ENCODE measurements at places on chromosomes 3 and 15.

DNA sequence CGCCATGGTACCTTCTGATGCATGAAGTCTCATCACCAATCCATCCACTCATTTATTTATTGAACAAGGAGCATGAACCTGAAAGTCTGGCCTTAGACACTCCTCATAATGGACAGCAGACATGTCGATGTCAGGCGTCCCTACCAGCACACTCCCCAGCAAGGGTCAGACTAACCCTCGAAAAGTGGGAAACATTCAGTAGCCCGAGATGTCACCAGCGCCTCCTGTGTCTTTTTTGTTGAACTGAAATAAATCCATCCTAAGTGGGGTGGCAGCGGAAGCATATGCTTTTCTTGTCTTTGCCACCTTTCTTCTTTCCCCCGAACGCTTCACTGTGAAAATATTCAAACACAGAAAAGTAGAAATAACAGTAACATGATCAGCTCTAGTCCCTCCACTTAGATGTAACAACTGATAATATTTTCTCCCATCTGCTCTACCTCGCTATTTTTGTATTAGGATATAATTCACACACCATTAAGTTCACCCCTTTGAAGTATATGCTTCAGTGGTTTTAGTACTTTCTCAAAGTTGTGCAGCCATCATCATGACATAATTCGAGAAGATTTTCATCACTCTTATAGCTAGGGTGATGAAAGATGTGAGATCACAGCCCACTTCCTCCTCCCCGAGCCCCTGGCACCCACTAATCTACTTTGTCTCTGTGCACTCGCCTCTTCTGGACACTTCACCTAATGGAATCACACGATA, 121.6 kb downstream of the ADAMTS17 start:
- no peak for DNase-seq

- DNase-seq, result no peak
Observed at GRCh38 chr15:39896101-39896500, 24.0 kb downstream of the GPR176 start.

- DNase-seq, result no peak
Observed at GRCh38 chr3:141126661-141127343, 75.7 kb downstream of the SPSB4 start.

- DNase-seq, result no peak
Observed at GRCh38 chr15:63729115-63729884, 104.4 kb downstream of the HERC1 start.

- no peak for DNase-seq
Observed at GRCh38 chr15:61205346-61205921, 23.7 kb downstream of the RORA start.

DNA sequence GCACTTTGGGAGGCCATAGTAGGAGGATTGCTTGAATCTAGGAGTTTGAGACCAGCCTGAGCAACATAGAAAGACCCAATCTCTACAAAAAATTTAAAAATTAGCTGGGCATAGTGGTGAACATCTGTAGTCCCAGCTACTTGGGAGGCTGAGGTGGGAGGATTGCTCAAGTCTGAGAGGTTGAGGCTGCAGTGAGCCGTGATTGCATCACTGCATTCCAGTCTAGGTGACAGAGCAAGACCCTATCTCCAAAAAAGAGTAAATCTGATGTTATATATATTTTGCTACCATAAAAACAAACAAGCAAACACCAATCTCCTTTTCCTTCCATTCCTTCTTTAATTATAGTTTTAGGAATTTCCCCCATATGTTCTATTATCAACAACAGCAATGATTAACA, 74.2 kb upstream of the RNU6-1 start:
- DNase-seq, result no peak
